ENCODE measurements at places on chromosomes 12 and 14.

GRCh38 chr12:130484221-130484620, 146.5 kb downstream of the PIWIL1 start:
- no peak for DNase-seq

DNA sequence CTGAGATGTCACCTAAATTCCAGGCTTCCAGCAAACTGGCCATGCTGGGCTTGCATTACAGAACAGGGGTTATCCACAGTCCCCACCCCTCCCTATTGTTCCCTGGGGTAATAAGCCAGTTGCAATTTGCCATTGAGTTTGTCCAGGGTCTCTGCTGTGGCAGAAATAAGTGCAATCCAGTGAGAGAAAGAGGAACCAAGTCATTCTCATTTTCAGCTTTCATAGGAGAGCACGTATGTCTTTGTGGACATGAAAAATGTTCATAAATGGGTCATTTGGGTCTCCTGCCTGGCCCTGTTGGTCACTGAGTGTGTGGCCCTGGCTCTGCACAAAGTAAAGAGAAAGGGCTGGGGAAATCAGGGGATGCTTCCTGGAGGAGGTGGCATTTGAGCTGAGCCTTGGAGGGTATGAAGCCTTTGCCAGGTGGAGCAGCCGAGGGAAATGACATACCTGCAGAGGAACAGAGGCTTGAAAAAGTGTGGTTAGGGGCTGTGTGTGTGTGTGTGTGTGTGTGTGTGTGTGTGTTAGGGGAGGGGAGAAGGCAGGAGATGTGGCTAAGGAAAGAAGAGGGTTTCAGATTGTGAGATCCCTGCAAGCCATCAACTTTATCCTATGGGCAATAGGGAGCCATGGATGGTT, 29.3 kb downstream of the CMKLR1 start:
- no peak for DNase-seq

DNA sequence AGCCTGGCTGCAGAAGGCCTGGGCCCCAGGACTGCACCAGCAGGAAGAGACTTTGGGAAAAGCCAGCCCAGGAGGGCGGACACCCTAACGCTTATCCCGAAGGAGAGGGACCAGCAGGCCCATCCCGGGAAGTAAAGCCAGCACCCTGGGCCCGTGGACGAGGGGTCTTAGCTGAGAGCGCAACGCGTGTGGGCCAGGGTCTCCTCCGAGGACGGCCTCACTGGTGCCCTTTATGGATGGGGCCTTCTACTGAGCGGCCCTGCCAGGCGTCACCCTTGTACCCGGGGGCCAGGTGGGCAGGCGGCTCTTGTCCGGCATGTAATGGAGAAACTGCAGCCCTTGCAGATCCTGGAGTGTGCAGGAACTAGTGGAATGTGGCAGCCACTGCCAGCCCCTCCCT, 14.1 kb downstream of the TEDC1 start:
- no peak for DNase-seq

DNA sequence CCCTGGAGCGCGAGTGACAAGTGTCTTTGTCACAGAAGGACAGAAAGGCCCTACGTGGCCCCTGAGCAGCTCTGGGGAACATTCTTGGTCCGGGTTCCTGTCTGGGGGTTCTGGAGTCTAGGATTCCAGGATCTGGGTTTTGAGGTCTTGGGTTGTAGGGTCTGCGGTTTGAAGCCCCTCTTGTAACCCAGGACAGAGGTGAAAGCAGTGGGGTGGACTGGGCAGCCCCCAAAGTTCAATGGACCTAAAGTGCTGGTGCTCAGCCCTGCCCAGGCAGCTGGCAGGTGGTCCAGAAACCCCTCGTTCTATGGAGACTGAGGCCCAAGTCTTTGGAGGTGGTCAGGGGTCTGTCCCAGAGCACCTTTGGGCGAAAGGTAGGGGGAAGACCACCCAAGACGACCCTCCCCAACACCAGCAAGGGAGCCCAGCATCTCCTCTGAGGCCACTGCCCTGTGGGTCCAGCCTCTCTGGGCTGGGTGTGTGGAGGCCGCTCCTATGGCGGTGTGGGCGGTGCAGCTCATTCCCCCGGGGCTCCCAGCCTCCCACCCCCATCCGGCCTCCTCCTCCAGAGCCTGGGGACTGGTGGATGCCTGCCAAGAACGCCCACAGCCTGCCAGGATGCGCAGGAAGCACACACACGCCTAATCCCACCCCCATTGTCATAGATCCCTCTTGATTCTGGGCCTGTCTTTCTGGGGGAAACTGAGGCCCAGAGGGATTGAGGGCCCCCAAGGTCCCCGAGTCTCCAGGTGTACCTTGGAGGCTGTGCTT, 30.2 kb upstream of the ANKRD9 start:
- no peak for DNase-seq

GRCh38 chr14:33163600-33163999, 224.9 kb downstream of the NPAS3 start:
- DNase-seq, result no peak

GRCh38 chr12:562634-563033, 100.6 kb downstream of the NINJ2 start:
- DNase-seq, result no peak

DNA sequence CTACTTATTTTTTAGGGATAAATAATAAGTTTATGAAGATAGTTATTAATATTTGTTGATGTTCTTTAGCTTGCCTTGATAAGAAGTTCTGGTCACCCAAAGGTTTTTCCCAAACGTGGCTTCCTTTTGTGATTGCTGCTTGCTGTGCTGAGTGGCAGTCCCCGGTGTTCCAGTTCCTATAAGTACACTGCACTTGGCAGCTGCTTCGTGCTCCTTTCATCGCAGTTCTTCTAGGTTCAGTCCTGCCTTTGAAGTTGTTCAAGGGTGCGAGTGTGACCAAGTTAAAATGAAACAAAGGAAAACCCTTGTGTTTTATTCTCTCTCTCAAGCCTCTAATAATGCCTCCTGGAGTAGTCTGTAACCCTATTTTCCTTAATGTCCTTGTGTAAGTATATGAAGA, 128.5 kb upstream of the ATF1 start:
- no peak for DNase-seq

- DNase-seq, result no peak
Observed at GRCh38 chr12:88503281-88503703, 77.0 kb downstream of the KITLG start.

DNA sequence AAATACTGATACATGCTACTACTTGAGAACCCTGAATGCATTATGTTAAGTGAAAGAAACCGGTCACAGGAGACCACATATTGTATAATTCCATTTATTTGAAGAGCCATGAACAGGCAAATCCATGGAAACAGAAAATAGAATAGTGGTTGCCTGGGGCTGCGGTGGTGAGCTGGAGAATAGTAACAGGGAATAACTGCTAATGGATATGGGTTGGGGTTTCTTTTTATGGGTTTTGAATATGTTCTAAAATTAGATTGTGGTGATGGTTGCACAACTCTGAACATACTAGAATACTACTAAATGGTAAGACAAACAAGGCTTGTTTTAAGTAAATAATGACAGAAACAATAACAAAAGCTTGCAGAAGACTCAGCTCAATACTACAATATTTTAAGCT, 293.0 kb downstream of the BTG1 start:
- no peak for DNase-seq

GRCh38 chr12:103128862-103129501, 171.5 kb downstream of the ASCL1 start:
- DNase-seq, result no peak

DNA sequence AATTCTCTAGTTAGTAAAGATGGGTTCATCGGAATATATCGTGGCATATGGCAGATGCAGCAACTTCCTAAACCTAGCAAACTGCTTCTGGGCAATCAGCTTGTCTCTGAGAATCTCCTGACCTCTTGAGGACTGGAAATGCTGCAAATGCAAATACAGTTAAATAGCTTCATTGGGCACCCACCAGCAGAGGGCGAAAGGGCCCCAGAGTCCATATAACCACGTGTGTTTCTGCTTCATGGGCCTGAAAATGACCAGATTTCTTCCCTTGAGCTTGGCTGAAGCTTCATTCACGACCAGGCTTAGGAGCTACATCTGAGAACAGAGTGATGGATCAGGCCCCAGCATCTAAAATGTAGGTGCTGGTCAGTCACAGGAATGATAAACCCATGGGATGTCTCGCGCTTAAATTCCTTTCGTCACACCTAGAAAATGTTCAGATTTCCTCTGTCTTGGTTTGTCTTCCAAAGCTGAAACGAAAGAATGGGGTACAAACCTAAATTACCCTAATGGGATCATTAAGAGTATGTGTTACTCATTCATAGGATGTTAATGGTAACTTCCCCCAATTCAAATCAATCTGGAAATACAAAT, 1482.5 kb upstream of the TMEM132C start:
- no peak for DNase-seq

- no peak for DNase-seq
Observed at GRCh38 chr12:115354007-115354890, 670.3 kb upstream of the TBX3 start.

DNA sequence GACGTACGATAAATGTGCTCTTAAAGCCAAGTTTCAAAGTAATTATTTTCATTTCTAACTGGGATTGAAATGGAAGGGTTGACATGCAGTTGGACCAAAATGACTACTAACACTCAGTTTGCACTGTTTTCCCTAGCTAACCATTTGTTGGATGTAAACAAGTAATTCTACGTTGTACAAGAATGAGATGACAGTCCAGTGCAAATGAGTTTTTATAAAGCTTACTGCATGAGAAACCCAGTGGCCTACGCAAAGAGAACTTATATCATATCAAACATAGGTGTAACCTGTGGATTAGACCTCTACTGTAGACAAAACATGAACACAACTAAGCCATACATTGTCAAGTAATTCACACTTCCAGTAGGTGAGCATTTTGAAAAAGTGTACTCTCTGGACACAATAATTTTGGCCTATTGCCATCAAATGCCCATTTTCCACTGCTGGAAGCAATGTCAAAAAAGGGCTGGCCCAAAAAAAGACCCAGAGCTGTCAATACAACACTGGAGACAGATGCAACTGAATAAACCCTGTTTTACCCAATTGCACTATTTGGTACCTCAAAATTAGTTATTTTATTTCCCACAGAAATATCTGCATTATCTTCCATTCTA, 12.8 kb downstream of the SLC38A2 start:
- DNase-seq, result no peak

- DNase-seq, result no peak
Observed at GRCh38 chr14:84445486-84445885, 1084.5 kb upstream of the FLRT2 start.

DNA sequence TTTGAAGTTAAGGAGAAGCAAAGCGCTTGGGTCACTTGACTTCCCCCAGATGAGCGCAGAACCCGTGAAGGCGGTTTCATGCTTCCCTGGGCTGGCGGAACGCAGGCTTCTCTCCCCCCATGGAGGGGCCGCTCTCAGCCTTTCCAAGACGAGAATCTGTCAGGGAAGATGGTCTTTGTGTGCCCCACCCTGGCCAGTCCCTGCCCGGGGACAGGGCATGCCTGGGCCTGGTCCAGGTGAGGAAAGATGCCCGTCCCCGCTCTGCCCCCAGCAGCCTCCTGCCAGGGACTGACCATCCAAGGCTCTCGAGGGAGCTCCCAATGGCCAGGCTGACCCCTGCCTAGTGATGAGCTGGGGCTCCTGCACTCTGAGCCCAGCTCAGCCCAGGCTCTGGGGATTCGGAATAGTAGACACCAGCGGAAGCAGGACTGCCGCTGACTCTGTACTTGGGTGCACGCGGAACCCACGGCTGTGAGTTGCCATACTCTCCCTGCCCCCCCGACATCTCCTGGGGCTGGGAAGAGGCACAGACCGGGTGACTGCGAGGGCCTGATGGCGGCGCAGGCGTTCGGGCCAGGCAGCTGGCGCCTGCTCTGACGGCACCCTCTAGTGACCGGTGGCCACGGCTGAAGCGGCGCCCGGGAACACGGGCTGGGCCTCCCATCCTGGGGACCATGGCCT, 142.2 kb upstream of the FKBP4 start:
- DNase-seq, result no peak

DNA sequence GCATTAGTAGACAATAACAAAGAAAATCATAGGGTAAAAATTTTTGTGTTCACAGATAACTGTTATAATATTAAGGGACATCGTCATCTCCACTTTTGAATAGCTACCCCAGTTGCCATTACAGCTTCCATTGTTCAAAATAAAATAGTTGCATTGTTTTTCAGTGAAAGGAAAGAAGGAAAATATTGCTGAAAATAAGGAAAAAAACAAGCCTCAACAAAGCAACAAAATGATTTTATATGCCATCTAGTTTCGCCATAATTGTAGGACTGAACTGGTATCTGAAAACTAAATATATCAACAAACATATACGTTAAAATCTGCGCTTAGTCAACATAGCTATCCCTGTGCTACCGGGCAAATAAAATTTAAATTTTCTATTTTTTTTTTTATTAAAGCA, 3.3 kb downstream of the CDK17 start:
- DNase-seq, result no peak

DNA sequence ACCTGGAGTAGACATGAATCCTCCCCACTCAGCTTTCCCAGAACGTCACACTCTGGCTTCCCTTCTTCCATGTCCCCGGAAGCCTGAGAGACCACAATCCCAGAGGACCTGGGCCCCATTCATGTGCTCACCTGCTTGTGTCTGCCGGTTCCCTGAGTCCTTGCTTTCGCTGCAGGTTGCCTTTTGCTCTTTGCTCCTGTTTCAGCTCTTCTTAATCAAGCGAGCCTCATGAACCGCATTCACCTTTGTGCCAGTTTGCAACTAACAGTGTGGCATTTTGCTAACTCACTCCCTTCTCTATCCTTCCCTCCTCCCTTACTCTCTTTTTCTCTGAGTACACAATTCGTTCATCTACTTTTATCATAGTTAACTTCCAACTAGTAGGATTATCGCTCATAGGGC, 23.1 kb downstream of the ENTPD5 start:
- DNase-seq, result no peak

DNA sequence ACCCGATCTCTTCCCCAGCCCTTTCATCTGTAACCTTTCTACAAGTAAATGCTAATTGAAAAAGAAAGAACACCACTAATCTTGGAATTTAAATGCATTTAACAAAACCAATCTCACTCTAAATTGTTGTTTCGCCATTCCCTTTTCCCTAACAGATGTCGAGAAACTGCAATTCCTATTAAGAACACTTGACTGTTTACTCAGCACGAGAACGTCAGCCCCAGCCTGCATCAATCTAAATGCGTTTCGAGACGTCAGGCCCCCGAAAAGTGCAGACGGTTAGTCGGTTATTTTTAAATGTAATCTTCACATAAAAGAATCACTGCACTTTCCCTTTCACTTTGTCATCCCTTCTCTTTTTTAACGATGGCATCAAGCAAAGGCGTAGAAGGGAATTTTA, 837.6 kb downstream of the VRK1 start:
- no peak for DNase-seq

DNA sequence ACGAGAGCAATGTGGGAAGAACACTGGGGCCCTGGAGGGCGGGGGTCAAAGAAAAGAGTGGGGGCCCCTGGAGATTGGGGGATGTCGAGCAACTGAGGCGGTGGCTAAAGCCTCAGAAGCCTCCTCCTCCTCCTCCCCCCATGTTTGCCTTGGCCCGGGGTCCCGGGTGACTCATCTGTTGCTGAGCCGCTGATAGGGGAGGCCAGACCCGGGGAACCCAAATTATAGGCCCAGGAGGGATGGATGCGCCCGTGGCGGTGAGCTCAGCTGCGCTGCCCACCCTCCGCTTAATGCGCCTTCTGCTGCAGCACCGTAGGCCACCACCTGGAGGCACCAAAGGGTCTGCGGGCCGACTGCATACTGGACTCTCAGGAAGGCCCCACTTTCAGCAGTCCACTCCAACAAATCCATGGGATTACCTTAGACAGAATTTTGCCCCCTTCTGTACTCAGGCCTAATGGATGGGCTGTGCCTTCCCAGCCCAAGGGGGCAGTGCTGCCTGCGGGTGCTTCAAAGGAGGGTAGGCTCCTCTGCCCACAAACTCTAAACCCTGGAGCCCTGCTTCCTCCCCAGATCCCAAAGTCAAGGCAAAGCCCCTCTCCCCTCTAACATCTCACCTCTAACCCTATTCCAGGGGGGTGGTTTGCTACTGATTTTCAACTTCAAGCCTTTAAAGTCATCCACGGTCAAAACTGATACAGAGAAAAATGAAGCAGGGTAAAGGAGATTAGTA, 2.6 kb upstream of the WNT10B start:
- DNase-seq, result no peak
